ENCODE measurements at places on chromosomes 1 and 21. TPM values are rescaled to one million over a fixed set of nuclear protein-coding genes. Genes with fewer than 3 reads are reported as not detected.

- DNase-seq = no peak
Measured at GRCh38 chr1:204113896-204114295, 37.9 kb downstream of the ETNK2 start.

DNA sequence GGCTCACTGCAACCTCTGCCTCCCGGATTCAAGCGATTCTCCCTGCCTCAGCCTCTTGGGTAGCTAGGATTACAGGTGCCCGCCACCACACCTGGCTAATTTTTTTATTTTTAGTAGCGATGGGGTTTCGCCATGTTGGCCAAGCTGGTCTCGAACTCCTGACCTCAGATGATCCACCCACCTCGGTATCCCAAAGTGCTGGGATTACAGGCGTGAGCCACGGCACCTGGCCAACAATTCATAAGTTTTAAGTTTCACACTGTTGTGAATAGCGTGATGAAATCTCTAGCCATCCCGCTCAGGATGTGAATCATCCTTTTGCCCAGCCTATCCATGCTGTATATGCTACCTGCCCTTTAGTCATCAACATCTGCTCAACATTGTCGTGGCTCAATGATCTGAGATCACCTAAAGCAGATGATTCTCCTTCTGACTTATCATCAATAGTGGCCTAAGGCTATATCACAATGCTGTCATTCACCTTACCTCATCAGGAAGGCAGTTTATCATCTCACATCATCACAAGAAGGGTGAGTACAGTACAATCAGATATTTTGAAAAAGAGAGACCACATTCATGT, 2.6 kb downstream of the PFDN2 start:
- no peak for DNase-seq

- no peak for DNase-seq
Measured at GRCh38 chr1:115306146-115306545, 31.9 kb downstream of the NGF start.

Gene C1orf167
- total RNA-seq = not detected

Gene TTC39A
- 28.0 TPM for total RNA-seq

Gene FASLG
- total RNA-seq = not detected

Gene OR2L8
- total RNA-seq = 0.61 TPM
